ENCODE measurements at places on chromosomes 2 and 18.

GRCh38 chr18:9898792-9899549 is 13.2 kb downstream of the TXNDC2 start:
- no peak for DNase-seq

DNA sequence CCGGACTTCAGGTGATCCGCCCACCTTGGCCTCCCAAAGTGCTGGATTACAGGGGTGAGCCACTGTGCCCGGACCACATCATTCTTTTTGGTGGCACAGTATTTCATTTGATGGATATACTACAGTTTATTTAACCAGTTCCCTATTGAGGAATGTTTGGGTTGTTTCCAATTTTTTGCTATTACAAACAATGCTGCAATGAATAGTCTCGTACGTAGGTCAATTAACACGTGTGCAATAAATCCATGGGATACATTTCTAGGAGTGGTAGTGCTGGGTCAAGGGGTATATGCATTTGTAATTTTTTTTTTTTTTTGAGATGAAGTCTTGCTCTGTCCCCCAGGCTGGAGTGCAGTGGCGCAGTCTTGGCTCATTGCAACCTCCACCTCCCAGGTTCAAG is 28.4 kb upstream of the XPO1 start:
- DNase-seq, result no peak

DNA sequence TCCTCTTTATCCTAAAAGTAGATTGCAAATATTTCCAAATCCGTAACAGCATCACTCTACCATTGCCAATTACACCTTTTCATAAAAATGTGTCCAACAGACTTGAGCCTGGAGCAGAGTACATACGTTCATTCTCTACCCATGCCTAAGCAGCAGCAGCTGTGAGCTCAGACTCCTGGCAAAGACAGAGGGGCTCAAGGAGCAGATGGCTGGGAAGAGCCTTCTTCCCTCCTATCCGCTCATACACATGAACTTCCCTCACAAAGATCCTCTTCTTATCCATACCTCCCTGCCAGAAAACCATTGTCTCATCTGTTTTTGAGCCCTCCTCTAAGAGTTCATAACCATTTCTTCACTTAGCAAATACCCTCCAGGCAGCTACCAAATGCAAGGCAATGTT is 164.3 kb upstream of the ARL4C start:
- peak; percentile 88 for DNase-seq

GRCh38 chr18:10336749-10337350 is 117.6 kb upstream of the APCDD1 start:
- DNase-seq, result no peak

GRCh38 chr2:3662239-3662638 is 4.2 kb downstream of the ALLC start:
- no peak for DNase-seq

GRCh38 chr18:36514778-36515177 is 217.3 kb downstream of the FHOD3 start:
- no peak for DNase-seq

DNA sequence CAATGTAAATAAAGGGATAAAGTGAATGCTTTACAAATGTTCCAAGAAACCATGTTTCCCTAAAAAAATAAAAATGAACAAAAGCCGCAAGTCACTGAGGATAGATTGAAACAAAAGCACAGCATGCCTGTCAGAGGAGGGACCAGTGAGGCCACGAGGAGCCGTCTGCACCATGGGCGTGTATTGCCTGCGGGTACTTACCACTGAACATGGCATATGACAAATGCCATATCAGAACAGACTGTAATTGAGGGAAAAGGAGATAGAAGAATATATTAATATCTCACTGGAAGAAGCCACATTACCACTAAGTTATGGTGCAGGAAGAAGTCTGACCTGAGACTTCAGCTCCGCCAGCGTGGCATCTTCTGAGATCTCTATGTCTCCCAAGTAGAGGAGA is 75.8 kb downstream of the USP40 start:
- no peak for DNase-seq

DNA sequence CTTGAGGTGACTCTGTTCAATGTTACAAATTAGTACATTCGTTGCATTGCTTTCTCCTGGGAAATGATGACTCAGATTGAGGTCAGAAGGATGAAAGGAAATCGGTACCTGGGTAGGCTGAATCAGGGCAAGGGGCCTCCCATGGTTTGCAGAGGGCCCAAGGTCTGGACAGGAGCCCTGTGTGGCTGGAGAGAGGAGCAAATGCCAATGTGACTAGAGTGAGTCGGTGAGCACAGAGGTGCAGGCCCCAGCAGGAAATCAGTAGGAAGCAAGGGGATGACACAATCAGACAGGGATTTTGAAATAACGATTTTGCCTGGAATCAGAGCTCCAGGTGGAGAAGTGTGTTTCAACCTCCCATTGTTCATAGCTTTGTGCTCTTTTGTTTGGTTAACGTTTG is 118.9 kb downstream of the CCDC102B start:
- DNase-seq, result no peak

DNA sequence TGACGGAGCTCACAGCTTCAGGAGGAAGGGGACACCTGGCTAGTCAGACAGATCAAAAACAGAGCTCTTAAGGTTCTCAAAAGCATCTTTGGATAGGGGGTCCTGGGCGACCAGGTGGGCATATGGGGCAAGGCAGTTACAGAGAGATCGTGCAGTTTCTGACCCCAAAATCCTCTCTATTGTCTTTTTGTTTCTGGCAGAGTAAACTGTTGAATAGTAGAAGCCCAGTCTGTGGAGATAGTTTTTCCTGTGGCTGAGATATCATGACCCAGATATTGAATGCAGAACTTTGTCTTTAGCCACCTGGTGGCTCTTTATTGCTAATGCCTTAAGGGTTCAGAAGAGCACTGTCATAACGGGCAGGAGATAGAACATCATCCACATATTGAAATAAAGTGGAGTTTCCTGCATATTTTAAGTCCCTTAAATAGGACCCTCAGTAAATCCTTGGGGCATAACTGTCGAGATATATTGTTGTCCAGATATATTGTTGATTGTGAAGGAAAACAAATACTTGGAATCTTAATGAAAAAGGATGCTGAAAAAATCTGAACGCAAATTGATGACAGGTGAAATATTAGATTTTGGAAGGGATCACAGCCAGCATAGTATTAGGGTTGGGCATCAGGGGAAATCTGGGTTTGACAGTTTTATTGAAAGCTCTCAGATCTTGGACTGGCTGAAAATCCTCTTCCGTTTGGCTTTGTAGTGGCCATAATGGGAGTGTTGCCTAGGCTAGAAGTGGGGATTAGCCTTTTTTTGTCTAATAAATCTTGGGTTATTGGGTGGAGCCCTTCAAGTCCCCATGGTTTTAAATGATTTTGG is 14.1 kb upstream of the ZDBF2 start:
- DNase-seq, result no peak

- DNase-seq, result no peak
Measured at GRCh38 chr2:70985283-70985688, 6.9 kb downstream of the ANKRD53 start.

DNA sequence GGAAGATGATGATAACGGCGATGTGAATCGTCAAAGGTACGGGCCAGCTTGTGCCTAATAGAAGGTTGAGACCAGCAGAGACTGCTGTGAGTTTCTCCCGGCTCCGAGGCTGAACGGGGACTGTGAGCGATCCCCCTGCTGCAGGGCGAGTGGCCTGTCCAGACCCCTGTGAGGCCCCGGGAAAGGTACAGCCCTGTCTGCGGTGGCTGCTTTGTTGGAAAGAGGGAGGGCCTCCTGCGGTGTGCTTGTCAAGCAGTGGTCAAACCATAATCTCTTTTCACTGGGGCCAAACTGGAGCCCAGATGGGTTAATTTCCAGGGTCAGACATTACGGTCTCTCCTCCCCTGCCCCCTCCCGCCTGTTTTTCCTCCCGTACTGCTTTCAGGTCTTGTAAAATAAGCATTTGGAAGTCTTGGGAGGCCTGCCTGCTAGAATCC is 3.0 kb downstream of the FZD7 start:
- DNase-seq, result peak; percentile 41

DNA sequence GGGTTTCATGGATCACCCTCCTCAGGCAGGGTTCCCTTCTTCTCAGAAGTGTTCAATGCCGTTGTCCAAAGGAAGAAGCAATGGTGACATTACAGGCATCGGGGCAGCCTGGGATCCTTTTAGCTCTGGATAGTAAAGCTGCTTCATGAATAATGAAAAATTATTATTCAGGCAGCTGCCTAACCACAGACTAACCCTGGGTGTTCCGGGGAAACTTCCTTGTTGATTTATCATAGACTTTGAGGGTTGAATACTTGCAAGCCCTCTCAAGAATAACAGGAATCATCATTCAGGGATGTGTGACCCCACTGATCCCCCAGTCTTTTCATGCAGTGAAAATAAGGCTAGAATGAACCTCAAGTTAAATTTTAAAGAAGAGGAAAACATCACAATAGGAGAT is 419.4 kb downstream of the MEIS1 start:
- no peak for DNase-seq

DNA sequence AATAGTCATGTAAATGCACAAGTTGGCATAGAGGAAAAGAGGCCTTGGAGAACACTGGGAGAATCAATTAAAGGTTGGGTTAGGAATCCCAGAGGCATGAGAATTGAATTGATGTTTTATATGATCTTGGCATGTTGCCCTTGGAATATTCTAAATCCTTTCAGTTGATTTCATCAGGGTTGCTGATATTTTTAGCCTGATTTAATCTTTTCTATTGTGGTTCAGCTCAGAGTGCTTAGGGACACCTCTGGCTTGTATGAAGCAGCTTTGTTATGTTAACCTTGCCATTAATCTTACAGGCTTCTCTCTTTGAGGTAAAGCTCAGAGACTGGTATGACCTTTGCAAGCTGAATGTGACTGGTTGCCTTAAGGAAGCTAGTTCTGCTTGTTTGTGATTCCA is 64.4 kb upstream of the LYPD6B start:
- no peak for DNase-seq

DNA sequence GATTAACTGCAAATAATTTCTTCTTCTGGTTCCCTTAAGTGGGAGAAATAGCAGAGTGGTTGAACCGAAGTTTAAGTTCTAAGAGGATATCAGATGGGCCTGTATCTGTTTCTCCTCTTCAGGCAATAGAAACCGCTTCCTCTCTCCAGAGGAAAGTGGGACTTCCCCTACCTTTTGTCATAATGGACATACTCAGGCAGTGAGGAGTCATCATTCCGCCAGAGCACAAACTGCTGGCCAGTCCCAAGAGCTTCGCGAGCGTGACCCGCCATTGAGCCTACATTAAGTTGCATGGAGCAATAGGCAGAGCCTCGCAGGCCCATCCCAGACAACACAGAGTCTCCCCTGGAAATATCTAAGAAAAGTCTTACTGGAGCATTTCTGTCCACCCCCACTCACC is 158.9 kb downstream of the LDLRAD4 start:
- no peak for DNase-seq

- DNase-seq, result no peak
Measured at GRCh38 chr18:51655327-51655698, 457.8 kb upstream of the MEX3C start.

DNA sequence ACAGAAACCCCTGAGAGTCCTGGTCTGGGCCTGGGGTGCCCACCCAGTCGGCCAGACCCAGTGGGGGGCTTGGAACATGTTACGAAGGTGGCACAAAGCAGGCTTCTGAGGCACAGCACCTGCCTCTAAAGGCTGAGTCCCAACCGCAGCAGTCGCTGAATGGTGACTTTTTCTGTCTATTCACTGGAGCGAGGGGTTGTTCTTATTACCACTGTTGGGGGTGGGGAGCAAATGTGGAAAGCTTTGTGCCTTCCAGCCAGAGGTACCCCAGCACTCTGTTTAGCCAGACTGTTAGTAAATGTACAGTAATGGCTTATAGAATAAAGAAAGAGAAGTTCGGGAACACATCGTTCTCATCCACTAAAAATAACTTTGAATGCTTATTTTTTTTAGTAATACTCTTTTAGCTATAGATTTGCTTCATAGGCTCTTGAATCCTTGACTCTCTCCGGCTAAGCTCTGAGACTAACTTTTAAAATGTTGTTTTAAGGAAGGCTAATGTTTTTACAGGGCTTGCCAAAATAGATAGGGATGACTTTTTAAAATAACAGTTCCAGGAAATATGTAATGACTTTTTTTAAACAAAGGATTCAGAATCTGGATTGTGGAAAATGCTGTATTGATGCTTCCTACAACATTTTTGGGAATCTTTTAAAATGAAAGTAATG is 23.4 kb upstream of the PTPN2 start:
- DNase-seq, result no peak

- DNase-seq, result peak; percentile 42
Measured at GRCh38 chr2:69437751-69438154, 518 bp upstream of the NFU1 start.

DNA sequence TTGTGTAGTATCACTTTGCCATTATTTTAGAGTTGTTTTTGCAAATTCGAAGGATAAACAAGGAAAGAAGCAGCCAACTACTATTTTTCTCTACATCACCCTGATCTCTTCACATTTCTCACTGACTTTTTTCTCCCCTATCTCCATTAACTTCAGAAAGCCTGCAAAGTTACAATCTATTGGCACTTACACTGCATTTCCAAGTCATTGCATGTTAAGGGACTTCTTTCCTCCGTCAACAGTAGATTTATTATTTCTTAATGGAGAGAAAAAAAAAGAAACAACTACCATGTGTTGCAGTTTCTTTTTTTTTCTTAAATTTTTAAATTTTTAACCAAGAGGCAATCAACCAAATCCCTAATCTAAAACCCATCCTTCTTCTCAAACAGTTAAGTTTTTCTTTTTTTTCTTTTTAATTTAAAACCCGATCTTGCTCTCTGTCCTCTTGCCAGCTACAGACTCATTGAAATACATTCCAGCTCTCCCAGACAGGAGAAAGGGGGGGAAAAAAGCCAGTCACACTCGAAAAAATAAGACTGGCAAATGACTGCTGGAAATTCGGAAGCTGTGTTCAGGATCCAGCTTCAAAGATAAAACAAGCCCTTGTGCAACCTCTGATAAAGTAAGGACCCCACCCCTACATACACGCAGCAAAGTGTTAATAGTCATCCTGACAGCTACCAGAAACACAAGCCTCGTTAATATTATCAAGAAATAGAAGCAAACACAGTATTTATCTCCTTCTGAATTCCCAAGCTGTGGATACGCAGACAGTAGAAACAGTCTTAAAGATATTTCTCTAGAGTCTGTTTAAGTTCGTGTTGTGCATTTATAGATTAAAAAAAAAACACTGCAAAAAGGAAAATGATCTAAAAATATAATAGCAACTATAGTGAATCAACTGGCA is 1.3 kb downstream of the LRRTM4 start:
- DNase-seq, result peak; percentile 72

GRCh38 chr2:152432206-152432653 is 97.3 kb downstream of the FMNL2 start:
- peak; percentile 53 for DNase-seq

DNA sequence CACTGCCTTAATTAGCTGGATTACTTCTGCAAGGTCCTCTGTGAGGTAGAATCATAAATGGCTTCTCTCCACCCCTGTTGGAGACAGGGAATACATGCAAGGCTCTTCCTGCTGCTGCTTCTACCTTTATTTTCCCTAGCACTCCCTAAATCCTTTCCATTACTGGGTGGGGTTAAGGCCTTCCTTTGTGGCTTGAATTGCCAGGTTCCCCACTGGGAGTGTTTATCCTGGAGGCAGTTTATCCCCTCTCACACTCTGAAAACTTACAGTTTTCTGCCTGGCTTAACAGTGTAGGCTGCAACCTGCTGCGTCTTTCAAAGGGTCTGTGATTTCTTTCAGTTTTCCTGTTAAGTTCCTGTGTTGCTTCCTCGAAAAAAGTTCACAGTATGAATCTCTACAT is 1062.3 kb upstream of the CRIM1 start:
- peak; percentile 63 for DNase-seq

Measured in brain (organoid and tissue), 16 donors.